ENCODE measurements at places on chromosomes 12 and 14.

DNA sequence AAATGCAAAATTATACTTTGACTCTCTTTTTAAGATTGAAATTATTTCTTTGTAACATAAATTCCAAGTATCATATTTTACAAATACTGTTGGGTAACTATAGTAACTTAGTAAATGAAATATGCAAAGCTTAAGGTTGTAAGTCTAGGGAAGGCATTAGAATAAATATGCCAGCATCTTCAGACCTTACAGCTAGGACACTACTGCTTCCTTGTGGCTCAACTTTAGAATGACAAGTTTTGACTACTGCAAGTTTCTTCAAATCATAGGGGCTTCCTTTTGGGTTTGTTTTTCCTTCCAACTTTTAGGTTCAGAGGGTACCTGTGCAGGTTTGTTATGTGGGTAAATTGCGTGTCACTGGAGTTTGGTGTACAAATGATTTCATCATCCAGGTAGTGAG, 17.7 kb upstream of the ANP32D start:
- DNase-seq = no peak

GRCh38 chr14:101584055-101584859, 23.0 kb downstream of the DIO3 start:
- DNase-seq = peak; percentile 20

- no peak for DNase-seq
These were observed 257.9 kb downstream of the ADAMTS20 start for GRCh38 chr12:43294147-43294546.

- DNase-seq = no peak
These were observed 35.8 kb downstream of the USP15 start for GRCh38 chr12:62296001-62296400.

GRCh38 chr14:24888532-24888931, 161.4 kb downstream of the STXBP6 start:
- no peak for DNase-seq

- DNase-seq = peak; percentile 70
These were observed 706 bp downstream of the CRACR2A start for GRCh38 chr12:3752096-3752709.

DNA sequence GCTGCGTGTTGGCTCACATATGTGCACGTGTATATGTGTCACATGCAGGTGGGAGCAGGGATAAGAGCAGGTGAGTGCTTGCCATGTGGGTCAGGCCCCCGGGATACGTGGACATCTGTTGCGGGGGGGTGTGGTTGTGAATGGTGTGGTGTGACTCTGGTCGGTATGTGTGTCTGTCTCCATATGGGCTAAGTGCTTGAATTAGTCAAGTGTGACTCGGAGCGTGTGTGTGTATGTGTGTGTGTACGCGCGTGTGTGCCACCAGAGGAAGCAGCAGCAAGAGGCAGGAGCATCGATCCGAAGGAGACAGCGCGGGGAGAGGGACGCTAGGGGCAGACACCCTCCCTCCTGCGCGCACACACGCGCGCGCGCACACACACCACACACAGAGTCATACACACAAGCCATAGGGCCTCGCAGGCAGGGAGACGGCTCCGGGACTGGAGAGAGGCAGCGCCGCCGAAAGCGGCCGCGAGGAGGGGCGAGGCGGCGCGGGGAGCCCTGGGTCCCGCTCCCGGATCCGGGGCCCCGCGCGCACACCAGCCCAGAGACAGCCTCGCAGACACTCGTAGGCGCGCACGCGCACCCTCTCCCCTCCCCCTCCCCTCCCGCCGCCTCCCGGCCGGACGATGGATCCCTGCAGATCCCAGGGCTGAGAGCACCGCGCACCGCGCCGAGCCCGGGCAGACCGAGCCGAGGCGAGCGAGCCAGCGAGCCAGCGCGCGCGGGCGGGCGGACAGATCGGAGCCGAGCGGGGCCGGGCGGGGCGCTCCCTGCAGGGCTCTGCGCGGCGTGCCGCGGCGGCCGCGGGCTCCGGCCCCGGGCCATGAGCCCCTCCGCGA, at the start of gene ASIC1:
ASIC1 (plus strand) TSS at position 597 of the 842 bp plus-strand sequence. CDS start 1,171 bp downstream, outside the sequence.
- DNase-seq = peak; percentile 67

GRCh38 chr12:52956987-52957386, 8.1 kb downstream of the KRT18 start:
- no peak for DNase-seq

DNA sequence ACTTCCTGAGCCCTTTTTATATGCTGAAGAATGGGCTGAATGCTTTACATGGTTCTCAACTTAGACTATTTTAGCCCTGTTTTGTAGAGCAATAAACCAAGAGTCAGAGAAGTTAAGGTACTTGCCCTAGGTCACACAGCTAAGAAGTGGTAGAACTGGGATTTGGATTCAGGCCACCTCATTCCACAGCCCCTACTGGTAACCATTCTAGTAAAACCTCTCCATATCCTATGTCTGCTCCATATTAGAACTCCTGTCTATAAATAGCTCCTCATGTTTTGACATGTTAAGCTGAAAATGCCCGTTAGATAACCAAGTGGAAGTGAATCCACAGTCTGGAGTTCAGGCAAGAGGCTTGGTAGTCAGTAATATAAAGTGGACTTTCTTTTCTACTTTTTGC, 111.6 kb downstream of the HECTD4 start:
- DNase-seq = no peak

GRCh38 chr12:7479771-7480170, 23.8 kb downstream of the CD163 start:
- DNase-seq = no peak

DNA sequence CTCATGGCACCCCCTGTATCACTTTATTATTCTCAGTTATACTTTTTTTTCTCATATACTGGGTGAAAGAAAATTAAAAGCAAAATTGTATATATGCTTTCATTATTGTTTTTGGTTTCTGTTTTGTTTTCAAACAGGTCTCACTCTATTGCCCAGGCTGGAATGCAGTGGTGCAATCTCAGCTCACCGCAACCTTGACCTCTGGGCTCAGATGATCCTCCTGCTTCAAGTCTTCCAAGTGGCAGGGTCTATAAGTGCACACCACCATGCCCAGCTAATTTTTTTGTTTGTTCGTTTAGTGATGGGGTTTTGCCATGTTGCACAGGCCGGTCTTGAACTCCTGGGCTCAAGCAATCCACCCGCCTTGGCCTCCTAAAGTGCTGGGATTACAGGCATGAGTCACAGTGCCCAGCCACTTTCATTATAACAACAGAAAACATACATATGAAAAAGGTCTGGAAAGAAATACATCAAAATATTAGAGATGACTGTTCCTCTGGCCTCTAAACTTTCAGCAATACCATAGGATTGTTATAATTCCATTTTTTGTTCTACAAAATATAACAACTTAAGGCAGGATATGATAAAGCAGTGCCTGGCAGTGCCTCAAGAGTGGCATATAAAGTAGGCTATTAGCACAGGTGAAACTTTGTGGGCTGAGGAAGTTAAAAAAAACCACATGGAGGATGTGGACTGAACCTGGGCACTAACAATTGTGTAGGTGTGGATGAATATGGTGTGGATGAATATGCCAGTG, 5.8 kb upstream of the NTN4 start:
- DNase-seq = no peak

DNA sequence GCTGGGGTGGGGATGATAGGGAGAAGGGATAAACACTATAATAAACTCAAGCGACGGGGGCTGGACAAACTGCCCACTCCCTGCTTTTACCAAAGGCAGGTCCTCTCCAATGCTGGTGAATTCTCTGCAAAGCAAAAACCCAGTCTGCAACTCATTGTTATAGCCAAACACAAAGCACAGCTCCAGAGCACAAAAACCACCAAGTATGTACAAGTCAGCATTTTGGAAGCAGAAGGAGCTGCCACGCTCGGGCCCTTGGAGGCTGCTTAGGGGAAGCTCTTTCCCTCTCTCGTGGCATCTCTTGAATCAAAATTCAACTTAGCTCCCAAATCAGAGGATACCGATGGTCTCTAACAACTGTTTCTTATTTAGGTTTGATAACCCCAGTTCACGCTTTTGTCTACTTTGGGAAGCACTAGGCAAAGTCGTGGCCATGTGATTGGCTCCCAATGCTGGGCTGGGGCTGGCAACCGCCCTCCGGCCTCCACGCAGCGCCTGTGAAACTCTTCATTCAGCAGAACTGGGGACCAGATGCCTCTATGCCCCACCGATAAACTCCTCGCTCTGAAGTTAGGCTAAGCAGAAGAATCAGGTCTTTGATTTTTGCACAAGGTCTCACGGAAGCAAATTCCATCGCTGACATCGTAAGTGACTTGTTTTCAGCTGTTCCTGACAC, 158.5 kb upstream of the FOXN3 start:
- DNase-seq = no peak

DNA sequence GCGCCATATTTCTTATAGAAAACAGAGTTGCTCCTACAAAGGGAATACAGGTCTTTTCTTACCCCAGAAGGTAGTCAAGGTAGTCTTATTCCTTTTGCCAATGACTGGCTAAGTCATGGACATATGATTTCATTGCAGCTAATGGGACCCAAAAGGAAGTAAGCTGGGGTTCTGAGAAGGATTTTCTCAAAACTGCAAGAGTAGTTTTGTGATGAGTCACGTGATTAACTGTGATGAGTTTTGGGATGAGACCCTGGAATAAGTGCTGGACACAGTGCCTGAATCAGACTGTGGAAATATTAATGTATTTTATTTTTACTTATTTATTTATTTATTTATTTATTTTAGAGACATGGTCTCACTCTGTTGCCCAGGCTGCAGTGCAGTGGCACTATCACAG, 13.4 kb upstream of the NIN start:
- no peak for DNase-seq

DNA sequence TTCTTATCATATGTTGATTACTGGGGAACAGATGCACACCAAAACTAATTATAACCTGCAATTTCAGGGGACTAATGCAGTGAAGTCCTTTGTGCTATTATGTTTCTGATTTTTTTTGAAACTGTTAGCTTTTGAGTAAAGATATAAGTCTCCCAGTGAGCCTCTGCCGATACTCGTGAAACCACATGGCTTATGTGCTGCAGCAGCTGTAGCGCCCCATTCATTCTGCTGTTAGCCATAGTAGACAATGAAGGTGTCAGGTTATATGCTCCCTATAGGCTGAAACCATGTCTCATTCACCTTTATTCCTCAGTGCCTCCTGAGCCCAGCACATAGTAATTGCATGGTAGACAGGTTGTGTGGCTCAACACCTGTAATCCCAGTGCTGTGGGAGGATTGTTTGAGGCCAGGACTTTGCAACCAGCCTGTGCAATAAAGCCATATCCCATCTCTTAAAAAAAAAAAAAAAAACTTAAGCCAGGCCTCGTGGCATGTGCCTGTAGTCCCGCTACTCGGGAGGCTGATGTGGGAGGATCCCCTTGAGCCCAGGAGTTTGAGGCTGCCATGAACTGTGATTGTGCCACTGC, 25.0 kb downstream of the GOLGA5 start:
- no peak for DNase-seq

DNA sequence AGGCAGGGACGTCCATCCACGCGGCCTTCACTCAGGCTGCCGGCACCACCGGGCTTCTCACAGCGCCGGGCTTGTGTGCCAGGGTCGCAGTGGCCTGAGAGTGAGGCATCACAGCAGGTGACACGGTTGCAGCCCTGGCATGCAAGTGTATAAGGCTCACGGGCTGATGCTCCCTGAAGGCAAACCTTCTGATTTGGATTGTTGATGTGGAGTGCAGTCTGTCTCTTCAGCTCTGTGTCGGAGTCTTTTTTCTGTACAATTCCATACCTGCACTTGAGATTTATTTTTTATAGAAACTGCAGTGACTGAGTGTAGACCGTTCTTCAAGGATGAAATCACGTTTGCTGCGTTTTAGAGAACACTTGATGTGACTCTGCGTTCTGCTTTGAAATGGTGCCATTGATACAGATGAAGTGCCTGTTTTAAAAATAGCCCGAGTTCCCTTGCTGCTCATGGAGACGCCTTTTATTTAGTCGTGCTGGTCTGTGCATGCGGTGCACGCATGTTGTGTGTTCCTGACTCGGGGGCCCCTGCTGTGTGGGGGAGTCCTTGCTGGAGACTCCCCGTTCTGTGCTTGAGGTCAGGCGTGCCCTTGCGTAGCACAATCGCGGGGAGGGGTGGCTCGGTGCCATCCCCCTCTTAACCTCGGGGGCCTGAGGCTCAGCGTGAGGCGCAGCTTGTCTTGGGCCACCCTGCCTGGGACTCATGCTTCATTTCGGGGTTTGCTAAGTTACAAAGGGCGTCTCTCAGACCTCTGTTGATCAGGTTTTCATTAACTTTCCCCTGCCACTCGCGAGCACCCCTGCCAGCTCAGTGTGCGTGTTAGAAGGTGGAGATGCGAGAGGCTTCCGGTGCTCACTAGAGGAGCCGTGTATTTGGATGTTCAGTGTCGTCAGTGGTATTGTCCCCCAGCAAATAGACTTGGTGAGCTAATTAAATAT, 21.6 kb upstream of the AMN start:
- no peak for DNase-seq
